ENCODE measurements at places on chromosomes 3 and 15. TPM values are rescaled to one million over a fixed set of nuclear protein-coding genes. Genes with fewer than 3 reads are reported as not detected.

The TICRR gene
- 10.0 TPM for total RNA-seq

The ITIH1 gene
- total RNA-seq, result not detected

The CCDC39 gene
- total RNA-seq, result not detected

The C3orf49 gene
- total RNA-seq, result not detected

The WDR93 gene
- total RNA-seq, result not detected

The FBXW12 gene
- total RNA-seq, result not detected

The CNTN3 gene
- total RNA-seq, result 0.09 TPM

The PIERCE2 gene
- 1.3 TPM for total RNA-seq

Measured in Daoy (cell line).